ENCODE measurements at places on chromosomes 16 and 17.
A peak's percentile ranks its signal among the peaks of the same experiment; 100 is the strongest.

- no peak for DNase-seq
These were observed 3.9 kb downstream of the SLC47A2 start for GRCh38 chr17:19712436-19713004.

DNA sequence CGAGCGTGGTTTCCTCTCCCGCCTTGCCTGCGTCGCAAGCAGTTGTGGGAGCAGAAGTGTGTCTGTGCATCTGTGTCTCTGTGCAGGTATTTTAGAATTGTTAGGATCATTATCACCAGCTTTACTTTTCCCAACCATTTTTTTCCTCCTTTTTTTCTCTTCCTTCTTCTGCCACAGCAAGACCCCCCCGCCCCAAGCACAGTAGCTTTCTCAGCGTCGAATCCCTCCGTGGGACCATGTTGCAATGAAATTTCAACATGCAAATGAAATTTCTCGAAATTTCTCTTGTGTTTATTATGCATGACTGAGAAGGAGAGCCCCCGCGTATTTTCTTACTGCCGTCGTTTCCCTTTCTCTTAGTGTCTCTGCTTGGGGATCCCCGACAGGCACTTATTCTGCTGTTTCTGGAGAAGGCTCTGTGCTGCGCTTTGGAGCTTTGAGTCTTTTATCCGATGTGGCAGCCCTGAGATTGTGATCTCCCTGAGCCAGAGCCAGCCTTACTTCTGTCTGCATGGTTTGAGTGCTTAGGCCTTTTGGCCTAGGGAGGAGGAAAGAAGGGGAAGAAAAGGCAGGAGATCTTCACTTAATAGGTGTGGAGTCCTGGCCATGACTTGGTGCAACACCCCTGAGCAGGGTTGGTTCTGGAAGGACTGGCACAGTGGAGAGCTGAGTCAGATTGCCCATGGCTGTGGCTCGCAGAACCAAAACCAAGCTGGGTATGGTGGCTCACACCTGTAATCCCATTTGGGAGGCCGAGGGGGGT, 5.0 kb downstream of the ARMC7 start:
- no peak for DNase-seq

- peak; percentile 68 for DNase-seq
These were observed 1.7 kb upstream of the ANKRD13B start for GRCh38 chr17:29591146-29591736.

- DNase-seq: peak; percentile 51
These were observed 2.3 kb upstream of the SOX9 start for GRCh38 chr17:72118335-72119076.

GRCh38 chr16:72224260-72224768, 52.4 kb upstream of the PMFBP1 start:
- DNase-seq: no peak
